ENCODE measurements at places on chromosomes 6 and 20.

GRCh38 chr6:125375821-125376220, 74.1 kb upstream of the HDDC2 start:
- no peak for DNase-seq

- no peak for DNase-seq
Observed at GRCh38 chr6:146357578-146358430, 185.8 kb upstream of the RAB32 start.

- DNase-seq, result no peak
Observed at GRCh38 chr6:113739041-113739655, 118.0 kb upstream of the MARCKS start.

- no peak for DNase-seq
Observed at GRCh38 chr20:34461779-34462087, 54.5 kb upstream of the DYNLRB1 start.

GRCh38 chr6:104087765-104088164, 772.0 kb downstream of the HACE1 start:
- no peak for DNase-seq

DNA sequence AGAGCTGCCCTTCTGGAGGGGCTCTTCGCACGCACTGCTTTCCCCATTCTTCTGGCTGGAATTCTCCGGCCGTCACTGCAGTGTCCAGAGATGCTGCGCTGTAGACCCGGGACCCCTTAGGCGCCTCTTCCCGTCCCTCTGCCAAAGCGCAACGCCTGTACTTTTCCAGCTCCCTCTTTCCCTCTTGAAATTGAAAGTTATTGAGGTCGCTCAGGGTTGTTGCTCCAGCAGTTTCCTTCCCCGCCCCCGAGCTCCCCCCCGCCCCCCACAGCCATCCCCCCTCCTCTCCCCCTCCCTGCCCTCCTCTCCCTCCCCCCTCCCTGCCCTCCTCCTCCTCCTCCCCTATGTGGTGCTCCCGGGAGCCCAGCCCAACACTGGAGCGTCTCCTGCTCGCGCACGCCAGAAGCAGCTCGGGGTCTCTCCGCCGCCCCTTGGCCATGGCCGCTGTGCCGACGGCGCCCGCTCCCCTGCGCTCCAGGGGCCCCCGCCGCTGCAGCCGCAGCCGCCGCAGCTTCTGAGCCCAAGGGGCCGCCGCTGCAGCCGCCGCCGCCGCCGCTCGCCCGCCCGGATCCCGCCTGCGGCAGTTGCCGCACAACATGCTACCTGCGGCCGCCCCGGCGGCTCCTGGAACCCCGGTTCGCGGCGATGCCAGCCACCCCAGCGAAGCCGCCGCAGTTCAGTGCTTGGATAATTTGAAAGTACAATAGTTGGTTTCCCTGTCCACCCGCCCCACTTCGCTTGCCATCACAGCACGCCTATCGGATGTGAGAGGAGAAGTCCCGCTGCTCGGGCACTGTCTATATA, at the start of gene RSPO3:
Gene RSPO3, plus strand, starts transcription at position 374 of the 804 bp plus-strand sequence. CDS start 522 bp downstream, outside the sequence.
- DNase-seq, result no peak

DNA sequence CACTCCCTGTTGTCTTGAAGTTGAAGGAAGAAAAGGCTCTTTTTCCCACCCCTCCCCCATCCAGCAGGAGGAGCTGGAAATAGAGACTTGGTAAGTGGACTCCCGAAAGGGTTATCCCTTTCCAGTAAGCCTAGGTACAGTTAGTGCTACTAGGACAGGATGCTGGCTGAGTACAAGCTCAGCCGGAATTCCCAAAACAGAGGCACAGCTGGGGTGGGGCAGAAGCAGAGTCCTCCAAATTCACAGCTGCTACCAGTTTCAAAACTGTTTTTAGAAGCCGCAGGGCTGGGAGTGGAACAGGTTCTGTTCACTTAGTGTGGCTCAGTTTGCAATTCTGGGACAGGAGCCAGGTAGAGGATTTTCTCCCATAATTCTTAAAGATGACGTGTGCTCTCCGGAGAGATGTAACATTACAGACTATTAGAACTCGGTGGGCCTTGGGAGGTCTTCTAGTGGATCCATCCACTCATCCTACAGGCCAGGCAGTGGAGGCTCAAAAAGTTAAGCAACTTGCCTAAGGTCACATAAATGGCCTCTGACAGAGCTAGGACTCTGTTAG, 19.0 kb upstream of the UTRN start:
- DNase-seq, result no peak

- no peak for DNase-seq
Observed at GRCh38 chr6:109460161-109460829, 4.7 kb upstream of the MICAL1 start.

DNA sequence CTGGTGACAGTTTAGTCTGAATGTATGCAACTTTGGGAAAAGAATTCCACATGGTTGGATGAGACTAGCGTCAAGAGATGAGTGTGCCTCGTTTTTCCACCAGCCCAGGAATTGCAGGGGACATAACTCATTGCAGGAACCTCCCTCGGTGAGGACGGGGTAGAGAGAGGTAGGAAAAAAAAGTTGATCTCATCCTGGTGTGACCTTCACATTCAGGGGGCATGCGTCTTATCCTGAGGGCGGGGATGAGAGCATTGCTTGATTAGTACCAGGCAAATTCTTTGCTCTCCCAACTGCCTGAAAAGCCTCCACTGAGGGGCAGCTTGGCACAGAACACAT, 11.8 kb downstream of the TLDC2 start:
- DNase-seq, result no peak

DNA sequence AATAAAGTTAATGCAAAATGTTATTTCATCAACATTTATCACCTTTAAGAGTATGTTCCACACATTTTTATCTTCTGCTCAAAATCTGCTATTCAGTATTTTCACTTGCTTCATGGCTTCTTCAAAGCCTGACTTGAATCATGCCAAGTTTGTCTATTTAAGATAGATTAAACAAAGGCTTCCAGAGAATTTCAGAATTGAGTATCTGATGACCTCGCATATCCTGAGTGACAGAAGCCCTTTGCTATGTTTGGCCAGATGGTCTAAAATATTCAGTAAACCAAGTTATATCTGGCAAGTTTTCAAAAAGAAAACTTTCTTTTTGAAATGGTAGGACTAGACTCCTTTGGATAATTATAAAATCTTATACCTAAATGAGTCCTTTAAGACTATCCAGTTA, 348.9 kb upstream of the KCNQ5 start:
- no peak for DNase-seq

DNA sequence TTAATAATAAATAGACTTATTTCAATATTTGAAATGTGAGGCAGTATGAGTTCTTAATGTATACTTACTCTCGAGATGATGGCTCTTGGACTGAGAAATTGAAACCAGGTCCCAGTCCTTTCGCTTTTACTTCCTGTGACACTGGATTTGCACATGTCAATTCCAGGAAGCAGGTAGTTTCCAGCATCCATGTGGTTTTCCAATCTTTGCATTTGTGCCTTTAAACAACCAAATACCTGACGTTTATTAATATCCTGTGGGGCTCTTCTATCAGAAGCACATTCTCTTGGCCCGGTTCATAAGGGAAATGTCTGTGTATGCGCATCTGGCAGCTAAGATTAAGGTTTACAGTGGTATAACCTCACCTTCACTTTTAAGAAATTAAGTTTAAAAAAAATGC, 13.1 kb downstream of the UTRN start:
- DNase-seq, result no peak

DNA sequence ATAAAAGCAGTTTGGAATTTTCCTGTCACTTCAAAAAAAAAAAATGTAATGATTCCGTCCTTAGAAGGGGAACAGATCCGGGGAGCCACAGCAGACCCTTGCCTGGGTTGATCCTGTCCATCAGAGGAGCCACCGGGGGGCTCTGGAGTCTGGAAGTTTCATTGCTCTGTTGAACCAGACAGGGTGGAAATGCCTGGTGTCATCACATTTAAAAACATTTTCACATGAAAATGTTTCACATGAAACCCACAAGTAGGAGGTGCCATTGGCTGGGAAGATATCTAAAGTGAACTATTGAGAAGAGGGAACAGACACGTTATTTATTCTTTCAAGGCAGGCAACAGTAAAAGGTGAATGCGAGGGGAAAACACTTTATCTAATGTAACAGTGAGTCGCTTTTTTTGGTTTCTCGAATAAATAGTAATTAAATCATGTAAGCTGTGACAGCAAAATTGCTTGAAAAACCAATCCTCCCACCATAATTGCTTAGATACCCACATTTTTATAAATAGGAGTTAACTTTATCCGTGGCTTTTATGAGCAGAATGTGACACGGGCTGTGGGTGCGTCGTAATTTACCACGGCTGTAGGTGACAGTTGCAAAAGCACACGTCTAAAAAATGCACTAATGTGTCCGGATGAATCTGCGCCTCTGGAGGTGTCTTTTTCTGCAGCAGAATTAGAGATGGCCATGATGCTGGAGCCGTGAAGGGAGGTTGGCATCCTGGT, 323.4 kb downstream of the TAF4 start:
- DNase-seq, result no peak

DNA sequence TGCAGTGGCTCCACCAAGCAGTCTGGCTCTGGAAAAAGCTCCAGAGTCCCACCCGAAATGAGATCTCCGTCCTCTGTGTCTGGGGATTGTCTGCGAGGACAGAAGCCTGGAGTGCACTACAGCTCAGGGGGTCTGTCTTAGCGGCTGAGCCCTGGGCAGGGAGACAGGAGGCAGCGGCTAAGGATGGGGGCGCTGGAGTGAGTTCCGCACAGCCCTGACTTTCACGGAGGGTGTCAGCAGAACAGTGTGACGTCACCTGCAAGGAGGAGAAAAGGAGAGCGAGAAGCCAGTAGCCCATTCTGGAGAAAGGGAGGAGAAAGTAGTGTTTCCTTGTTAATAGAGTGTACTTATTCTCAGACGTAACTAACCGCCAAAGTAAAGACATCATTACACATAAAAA, 97.6 kb downstream of the FAM50B start:
- no peak for DNase-seq

DNA sequence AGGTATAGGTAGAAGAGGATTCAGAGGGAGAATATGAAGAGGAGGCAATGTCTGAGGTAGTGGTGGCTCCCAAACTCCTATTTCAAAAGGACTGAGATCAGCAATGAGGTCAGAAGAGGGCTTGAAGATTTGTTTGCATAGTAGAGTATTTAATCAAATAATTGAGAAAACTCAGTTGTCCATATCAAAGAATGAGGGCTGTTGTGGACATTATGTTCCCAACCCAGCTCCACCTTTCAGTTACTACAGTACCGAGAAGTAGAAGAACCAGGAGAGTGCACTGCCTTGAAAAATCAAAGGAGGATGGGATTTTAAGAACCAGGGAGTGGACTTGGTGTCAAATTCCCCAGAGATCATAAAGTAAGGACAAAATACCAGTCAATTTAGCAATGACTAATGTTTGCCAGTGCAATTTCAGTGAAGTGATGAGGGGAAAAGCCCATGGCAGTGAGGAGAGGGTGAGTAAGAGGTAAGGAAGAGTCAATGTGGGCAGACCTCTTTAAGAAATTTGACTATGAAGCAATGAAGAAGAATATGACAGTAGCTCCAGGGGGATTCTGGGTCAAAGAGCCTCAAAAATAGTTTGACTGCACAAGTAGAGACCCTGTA, 382.4 kb downstream of the PKHD1 start:
- DNase-seq, result no peak

- no peak for DNase-seq
Observed at GRCh38 chr6:79302341-79302740, 67.9 kb upstream of the HMGN3 start.

DNA sequence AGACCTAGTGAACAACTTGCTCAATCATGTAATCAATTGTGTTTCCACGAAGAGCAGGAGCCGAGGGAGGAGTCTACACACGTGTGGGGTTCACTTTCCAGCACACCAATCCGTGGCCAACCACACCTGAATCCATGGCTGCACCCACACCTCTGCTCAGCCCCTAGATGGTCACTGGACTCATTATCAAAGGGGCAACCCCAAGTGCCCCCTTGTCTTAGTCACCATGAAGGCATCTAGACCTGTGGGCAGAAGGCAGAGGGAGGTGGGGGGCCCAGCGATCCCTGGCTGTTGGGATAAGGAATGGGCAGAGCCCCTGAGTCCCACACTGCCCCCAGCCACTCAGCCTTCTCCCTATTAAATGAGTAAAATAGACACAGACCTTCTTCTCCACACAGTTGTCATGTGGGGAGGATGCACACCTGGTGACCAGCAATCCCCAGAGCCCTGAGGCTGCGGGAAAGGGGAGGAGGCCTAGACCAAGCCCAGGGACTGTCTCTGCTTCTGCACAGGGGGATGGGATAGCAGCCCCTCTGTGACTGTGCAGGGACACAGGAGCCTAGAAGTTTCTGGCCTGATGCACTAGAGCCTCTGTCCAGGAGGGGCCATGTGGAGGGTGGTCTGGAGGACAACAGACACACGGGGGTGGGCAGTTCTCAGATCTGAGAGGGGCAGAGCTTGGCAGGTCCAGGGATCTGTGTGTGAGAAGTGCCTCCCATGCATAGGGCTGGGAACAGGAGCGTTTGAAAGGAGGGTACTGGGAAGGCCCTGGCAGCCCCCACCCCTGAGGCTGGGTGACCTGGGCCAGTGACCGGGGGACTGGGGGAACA, 1.9 kb upstream of the RAET1L start:
- no peak for DNase-seq

DNA sequence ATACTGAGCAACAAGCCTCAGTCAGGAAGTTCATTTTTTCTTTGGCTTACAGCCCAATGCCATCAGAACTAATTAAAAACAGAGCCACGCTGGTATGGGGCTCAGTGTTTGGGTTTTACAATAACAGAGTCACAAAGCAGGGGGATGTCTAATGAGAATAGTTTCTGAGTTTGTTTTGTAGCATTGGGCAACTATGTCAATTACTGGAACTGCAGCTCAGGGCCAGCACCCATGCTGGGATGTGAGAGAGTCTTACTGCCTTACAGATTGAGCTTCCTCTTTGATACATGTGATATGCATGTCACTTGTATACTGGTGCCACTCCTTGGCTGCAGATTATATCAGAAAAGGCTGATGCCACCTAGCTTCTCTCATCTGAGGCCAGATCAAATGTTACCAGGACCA, 117.6 kb downstream of the TFAP2B start:
- DNase-seq, result no peak

DNA sequence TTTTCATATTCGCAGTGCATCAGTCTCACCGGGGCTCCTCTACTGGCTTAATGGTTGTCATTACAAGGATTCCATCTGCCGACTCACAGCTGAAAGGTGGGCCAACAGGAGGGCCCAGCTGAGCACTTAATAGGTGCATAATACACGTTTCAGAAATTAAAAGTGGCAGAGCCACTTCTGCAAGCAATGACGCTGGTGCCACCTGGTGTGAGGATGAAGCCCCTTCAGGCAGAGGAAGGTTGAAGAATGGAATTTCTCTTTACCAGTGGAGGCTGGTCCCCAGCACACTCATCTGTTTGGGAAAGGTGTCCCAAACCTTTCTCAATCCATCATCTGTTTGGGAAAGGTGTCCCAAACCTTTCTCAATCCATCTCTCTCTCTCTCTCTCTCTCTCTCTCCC, 8.2 kb upstream of the STMND1 start:
- no peak for DNase-seq

- DNase-seq, result no peak
Observed at GRCh38 chr6:44701038-44701636, 313.6 kb downstream of the CDC5L start.

All from NCI-H187 treated with DMSO at 0.1 percent for 48 hours (cell line).